ENCODE measurements at places on chromosomes 13 and 19.

DNA sequence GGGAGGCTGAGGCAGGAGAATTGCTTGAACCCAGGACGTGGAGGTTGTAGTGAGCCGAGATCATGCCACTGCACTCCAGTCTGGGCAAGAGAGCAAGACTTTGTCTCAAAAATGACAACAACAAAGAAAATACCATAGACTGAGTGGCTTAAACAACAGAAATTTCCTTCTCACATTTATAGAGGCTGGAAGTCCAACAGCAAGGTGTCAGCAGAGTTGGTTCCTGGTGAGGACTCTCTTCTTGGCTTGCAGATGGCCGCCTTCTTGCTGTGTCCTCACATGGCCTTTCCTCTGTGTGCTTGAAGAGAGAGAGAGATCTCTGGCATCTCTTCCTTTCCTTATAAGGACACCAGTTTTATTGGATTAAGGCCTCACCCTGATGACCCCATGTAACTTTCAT is 56.1 kb upstream of the ADGRE5 start:
- no peak for DNase-seq

- DNase-seq = no peak
Observed at GRCh38 chr19:52391135-52391534, 6.5 kb upstream of the ZNF528 start.

GRCh38 chr13:83057119-83057518 is 825.2 kb downstream of the SLITRK1 start:
- DNase-seq = no peak

GRCh38 chr13:110826861-110827672 is 87.8 kb downstream of the ANKRD10 start:
- DNase-seq = no peak

DNA sequence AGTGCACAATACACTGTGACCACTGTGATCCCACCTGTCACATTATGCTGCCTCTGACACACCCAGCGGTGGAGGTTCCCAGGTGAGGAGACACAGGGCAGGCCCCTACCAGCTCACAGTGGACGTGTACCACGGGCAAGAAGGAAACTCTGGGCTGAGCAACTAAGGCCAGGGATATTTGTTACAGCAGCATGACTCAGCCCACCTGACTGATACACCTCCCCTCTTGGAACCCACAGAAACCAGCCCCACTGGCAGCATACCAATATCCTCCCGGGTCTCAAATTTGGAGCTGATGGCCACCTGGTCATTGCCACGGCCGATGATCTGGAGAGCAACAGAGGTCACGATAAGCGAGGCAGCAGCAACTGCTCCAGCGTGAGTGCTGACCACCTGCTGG is 14.9 kb downstream of the KLC3 start:
- DNase-seq = no peak

- no peak for DNase-seq
Observed at GRCh38 chr13:106246666-106247188, 288.7 kb downstream of the EFNB2 start.

GRCh38 chr13:80040981-80041317 is 300.0 kb downstream of the SPRY2 start:
- DNase-seq = no peak

GRCh38 chr13:92136449-92137155 is 738.2 kb downstream of the GPC5 start:
- no peak for DNase-seq

Data from HT-29 (cell line).